ENCODE measurements at places on chromosomes 5 and 9. TPM values are rescaled to one million over a fixed set of nuclear protein-coding genes. Genes with fewer than 3 reads are reported as not detected.

DNA sequence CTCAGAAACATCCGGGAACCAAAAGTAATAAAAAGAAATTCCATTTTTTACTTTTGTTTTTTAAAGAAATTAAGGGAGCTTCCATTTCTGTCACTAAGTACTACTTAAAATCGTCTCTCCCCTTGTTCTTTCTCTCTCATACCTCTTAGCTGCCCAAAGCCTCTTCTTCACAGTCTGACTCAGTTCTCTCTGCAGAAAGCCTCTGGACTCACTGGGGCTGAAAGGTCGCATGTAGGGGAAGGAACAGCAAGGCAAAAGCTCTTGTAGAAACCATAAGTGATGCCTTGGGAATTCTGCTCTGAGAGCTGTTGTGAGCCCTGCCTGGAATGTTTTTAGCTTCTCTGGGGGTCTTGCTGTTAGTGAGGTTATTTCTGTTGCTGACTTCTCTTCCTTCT, 100.8 kb upstream of the RANBP3L start:
- DNase-seq = no peak

Gene GPR21
- 0.29 TPM for total RNA-seq

DNA sequence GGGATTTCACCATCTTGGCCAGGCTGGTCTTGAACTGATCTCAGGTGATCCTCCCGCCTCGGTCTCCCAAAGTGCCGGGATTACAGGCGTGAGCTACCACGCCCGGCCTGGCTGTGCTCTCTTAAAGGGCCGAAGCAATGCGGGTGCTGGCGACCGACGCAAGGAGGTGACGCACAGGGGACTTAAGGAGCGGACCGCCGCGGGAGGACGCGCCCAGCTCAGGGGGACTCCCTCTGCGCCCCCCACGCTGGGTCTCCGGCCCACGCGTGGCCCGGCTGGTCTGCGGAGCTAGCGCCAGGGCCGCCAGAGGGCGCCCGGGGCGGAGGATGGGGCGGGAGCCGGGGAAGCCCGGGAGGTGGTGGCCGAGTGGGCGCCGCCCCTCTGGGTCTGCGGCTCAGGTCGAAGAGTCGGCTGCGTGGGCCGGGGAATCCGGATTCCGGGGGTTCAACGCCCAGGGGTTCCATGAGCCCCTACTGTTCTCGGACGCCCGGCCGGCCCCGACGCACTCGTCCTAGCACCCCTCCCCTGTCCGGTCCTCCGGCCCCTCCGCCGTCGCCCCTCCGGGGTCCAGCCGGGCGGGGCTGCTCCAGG, 502 bp upstream of the CERCAM start:
- DNase-seq = peak; percentile 39

DNA sequence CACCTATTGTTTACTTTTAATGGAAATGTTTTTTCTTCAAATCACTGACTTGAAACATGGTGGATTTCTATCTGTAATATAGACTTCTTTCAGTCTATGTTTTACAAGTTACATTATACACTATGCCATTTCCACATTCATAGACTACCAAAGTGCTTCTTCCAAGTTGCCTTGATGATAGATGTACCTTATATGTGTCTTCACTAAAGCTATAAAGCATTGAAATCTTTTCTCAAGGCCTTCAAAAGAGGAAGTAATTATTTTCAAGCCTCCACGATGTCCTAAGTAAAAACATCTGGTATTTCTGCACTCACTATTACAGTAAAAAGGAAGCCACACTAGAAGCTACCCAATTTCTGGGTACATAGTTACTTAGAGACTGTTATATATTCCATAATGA, 113.3 kb downstream of the FGF10 start:
- no peak for DNase-seq

- DNase-seq = no peak
Measured at GRCh38 chr5:83473346-83474160, 2.0 kb downstream of the VCAN start.

DNA sequence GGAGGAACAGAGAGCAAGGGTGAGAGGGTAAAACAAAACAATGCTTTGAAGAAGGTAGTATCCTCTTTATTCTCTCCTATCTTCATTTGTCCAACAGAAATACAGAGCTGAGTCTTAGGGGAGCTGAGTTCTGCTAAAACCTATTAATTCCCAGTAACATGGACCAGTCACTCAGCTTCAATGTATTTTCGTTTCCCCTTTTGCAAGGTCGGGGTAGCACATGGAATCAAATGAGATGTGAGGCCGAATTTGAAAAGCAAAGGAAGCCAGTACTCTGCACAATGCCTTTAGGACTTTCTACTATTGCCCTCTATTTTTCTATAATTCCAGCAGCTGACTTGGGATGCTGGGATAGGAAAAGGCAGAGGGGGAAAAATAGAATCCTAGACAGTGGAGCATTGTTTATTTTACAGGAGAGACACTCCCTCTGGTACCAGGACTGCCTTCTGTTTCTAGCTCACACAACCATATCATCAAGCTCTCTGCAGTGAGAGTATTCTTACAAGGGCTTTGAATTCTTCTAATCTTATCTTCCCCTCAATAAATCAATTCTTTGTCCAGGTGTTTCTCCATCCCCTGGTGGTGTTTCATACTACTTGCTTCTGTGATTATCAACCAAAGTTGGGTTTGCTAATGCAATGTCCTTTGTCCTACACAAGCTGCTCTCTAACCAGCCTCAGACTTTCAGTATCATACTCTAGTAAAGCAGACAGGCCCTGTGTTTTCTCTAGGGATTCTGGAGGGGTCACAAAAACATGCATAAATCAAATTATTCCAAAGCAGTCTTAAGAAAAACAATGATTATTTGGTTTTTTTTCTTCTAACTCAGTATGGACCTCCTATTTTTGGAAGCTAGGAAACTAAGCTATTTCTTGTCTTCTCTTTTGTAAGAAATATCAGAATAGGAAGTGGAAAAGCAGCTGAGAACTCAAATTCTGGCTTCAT, 341.5 kb downstream of the OSTF1 start:
- no peak for DNase-seq

- DNase-seq = no peak
Measured at GRCh38 chr5:17295671-17296070, 78.2 kb downstream of the BASP1 start.

DNA sequence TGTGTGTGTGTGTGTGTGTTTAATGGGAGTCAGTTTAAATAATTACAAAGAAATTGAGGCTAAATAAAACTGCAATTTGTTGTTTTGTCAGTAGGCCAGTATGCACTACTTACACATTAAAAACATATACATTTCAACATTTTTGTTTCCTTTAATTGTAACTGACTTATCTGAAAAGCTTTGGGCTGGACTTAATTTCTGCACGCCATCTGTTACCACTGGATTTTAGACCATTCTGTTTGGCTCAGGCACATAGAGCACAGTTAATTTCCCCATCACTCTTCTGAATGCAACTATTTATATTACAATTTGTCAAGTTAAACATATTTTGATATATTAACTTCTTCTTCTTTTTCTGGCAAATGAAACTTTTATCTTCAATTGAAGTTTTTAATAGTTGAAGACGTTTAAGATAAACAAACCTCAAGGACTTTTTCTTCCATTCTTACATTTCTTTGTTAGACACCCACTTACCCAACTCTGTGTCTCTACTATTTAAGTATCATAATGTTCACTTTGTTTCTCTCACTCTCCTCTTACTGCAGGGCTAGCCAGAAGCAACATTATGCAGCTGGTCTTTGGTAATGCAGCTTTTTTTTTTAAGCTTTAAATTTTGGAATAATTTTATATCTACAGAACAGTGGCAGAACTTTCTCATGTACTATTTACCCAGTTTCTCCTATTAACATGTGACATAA, 253.4 kb upstream of the ANKH start:
- no peak for DNase-seq

- no peak for DNase-seq
Measured at GRCh38 chr5:40524677-40525076, 155.0 kb upstream of the PTGER4 start.

- DNase-seq = no peak
Measured at GRCh38 chr5:106658150-106658549, 1012.6 kb downstream of the EFNA5 start.

DNA sequence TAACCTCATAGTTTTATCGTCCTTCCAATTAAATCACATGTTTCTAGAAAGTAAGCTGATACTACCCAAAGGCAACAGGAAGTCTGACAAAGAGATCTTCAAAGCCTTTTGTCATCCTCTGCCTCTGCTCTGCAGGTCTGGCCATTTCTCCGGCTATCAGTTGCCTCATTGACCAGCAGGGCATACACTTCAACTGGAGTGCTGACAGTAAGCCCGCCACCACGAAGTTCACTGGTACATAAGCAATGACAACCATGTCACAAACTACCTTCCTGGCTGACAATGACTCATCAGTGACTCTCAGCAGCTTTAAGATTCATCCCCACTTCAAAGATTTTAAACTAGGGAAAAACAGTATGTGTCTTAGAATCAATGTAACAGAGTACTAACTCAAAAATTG, 20.6 kb downstream of the SPTLC1 start:
- peak; percentile 5 for DNase-seq

Gene SAXO1
- total RNA-seq = not detected

Gene FREM1
- 33.6 TPM for total RNA-seq

- no peak for DNase-seq
Measured at GRCh38 chr5:126514558-126515141, 80.4 kb downstream of the ALDH7A1 start.

Gene SLC22A4
- total RNA-seq = 0.62 TPM

DNA sequence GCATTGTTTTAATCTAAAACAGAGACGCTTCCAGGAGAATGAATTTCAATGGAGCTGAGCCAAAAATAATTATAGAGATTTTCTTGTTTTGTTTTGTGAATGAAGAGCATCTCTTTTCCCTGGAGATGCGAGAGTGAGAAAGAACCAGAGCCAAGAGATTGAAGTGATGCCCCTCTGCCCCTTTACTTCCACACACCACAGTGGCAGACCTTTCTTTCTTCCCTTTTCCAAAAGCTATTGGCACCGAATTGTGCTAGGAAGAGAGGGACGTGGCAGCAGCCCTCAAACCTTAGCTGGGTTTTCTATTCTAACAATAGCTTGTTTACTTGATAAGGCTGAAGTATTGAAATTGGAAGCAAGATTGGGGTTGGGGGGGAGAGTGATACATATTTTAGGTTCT, 133.0 kb upstream of the TMEM161B start:
- DNase-seq = no peak

DNA sequence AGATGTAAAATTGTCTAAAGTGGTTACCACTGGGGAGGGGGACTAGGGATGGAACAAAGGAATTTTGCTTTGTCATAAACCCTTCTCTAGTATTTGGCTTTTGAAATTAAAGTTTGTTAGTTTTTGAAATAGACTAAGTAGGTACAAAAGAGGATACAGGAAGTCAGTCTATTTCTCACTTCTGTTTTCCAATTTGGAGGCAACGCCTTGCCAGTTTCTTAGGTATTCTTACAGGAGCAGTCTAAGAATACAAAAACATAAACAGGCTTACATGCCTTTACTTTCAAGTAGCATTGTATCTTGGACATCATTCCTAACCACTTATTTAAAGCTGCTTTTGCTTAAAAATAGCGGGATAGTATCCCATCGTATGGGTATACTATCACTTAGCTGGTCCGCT, 34.4 kb downstream of the ALG2 start:
- DNase-seq = no peak

DNA sequence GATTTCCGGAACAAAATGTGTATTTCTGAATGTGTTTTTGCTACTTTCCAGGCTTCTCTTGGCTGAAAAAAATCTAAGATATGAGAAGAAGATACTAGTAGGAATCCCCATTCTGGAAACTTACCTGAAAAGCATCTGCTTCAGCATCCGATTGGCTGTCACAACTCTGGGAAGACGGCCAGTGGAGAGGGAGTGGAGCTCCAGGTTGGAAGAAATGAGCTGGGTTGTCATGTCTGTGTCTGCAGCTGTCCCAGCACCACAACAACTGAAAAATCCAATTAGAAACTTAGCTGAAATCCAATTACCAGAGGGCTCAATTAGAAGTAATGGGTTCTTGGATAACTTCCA, 3.0 kb downstream of the PSMB7 start:
- DNase-seq = no peak

DNA sequence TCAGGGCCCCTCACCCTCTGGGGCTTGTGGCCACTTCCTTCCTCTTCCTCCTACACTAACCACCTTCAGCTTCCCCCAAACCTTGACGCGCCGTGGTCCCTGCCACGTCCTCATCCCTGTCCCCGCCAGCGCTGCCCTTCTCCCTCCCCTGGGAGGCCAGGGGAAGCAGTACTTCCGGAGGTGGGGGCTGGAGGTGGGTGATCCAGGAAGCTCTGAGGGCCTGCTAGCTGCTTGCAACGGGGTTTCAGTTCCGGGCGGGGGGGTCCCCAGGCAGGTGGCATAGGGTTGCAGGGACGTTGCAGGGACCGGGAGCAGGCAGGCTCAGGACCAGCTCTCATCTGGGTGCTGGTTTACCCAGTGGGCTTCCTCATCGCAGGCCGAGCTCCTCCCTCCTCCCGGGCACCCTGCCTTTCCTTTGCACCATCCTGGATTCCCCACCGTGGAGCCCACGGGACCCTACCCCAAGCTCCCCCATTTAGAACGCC, 70.0 kb downstream of the RXRA start:
- no peak for DNase-seq

GRCh38 chr5:156474251-156474650, 147.3 kb downstream of the SGCD start:
- no peak for DNase-seq

Measured in HepG2 (cell line).